Stimulated activated CD4-positive, alpha-beta T cell treated with anti-CD3 and anti-CD28 coated beads, TNF-alpha, amount 100 ng/mL, for 1 hour (primary cell): ENCODE measurements at places on chromosomes 11 and 22.

GRCh38 chr11:68090706-68091105 lies 30.5 kb downstream of the CHKA start:
- no peak for DNase-seq

DNA sequence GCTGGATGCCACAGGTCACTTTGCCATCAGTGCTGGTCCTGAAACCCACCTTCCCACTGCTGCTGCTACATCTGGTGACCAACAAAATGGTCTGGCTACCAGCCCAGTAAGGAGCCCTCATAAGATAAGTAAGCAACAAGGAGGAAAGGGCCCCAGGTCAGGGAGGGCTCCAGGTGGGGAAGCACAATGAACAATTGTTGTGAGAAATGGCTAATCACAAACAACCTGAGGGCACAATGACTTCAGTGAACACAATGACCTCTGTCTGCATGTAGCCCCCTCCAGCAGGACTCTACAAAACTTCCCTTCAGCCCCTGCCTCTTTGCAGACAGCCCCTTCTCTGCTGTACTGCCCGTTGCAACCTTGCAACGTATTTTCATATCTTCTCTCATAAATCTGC lies 19.4 kb upstream of the FBLN1 start:
- DNase-seq = no peak

DNA sequence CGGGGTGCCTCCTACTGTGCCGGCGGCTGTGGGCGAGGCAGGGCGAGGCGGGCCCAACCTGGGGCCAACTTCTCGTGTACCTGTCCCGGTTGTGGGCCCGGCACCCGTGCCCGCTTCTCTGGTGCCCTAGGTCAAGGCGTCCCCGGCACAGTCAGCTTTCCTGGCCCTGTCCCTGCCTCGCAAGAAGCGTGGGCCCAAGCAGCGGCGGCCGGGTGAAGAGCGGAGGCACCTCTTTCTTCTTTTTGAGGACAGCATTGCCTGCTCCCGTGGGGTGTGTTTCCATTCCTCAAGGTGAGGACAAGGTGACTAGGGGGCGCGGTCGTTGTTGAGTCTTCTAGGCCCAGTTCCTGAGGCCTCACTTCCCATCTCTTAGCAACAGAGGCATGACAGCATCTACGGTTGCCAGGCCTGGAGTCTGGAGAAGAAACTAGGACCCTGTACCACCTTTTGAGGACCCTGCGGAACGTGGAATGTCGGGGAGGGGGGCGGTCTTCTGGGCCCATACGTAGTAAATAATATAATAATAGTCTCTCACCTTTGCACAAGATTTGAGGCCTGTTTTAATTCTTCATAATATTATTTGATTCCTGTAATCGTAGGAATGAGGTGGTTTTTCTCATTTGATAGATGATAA lies 418 bp downstream of the ACO2 start:
- DNase-seq = no peak

GRCh38 chr11:119192111-119192510 lies 6.8 kb downstream of the NHERF4 start:
- DNase-seq = no peak

- no peak for DNase-seq
These were observed 44.8 kb upstream of the ISX start for GRCh38 chr22:35021161-35021560.

GRCh38 chr11:28303477-28304191 lies 195.4 kb downstream of the METTL15 start:
- no peak for DNase-seq

DNA sequence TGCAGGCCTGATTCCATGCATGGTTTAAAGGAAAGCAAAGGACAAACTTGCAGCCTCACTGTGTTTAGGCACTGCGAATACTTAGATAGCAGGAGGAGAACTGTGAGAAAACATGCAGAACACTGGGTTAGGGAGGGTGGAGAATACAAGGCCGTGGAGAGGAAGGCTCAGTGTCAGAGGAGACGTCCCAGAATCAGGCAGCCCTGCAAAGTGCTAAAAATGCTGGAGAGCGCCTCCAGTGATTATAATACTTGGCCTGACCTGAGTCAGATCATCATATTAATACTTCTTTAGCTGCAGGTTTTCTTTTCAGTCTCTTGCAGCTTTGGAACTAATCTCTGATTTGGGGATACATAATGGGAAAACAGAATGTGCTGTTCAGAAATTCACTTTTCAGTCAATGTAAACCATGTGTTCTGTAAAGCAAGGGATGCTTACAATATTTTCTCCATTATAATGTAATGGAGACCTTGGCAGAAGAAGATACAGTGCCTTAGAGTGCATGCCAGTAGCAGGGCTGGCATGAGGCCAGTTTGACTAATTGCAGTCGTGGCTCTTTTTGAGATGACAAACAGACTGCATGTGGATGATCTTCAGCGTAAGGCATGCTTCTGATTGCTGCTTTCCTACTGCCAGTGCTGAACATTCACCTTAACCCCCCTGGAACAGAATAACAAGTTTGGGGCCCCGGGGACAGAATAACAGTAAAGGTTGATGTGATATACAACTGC lies 16.8 kb downstream of the EXT2 start:
- DNase-seq = no peak

DNA sequence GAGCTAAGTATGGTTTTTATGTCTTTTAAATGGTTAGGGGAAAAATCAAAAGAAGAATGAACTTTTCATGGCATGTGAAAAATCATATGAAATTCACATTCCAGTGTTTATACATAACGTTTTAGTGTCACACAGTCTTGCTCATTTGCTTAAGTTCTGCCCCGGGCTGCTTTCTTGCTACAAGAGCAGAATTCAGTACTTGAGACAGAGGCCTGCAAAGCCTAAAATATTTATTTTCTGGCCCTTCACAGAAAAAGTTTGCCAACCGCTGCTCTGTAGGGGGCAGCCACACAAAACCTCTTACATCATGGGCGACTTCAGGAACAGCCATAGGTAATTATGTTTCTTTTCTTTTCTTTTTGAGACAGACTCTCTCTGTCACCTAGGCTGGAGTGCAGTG lies 1.0 kb upstream of the ATG2A start:
- DNase-seq = no peak

DNA sequence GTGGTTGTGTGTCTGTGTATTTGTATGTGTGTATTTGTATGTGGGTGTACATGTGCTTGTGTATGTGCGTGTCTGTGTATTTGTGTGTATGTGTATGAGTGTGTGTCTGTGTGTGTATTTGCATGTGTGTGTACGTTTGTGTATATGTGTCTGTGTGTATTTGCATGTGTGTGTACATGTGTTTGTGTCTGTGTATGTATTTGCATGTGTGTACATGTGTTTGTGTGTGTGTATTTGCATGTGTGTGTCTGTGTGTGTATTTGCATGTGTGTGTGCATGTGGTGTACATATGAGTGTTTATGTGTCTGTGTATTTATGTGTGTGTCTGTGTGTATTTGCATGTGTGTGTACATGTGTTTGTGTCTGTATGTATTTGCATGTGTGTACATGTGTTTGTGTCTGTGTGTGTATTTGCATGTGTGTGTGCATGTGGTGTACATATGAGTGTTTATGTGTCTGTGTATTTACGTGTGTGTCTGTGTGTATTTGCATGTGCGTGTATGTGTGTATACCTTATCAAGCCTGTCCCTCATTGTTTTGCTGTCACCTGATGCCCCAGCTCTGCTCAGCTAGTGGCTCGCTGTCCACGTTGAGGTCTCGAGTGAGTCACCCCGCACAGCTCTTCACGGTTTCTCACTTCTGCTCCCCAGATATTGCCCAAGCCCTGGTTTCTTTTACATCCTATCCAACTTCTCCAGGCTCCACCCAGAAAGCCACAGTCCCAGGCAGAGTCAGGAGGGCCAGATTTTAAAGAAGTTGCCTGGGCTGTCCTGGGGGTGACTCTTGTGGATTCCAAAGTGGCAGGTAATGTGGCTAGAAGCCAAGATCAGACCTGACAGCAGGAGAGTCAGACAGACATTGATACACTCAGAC lies 15.2 kb downstream of the MB start:
- no peak for DNase-seq

- no peak for DNase-seq
These were observed 184.4 kb downstream of the CEP164 start for GRCh38 chr11:117511931-117512539.
